ENCODE measurements at places on chromosomes 5 and 9. TPM values are rescaled to one million over a fixed set of nuclear protein-coding genes. Genes with fewer than 3 reads are reported as not detected.

DNA sequence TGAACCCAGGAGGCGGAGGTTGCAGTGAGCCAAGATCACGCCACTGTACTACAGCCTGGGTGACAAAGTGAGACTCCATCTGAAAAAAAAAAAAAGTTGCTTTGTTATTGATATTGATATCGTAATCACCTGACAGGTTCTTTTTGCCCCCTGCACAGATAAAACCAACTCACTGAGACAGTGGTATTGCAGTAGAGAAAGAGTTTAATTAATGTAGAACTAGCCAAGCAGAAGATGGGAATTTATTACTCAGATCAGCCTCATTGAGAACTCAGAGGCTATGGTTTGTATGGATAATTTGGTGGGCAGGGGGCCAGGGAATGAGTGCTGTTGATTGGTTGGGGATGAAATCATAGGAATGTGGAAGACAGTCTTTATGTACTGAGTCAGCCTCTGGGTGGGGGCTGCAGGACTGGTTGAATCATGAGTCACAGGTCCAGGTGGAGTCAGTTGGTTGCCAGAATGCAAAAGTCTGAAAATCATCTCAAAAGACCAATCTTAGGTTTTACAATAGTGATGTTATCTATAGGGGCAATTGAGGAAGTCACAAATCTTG, 35.8 kb upstream of the MEGF10 start:
- ATAC-seq: no peak

- ATAC-seq: peak; percentile 42
Observed at GRCh38 chr5:160260881-160261815, 31.8 kb downstream of the FABP6 start.

DNA sequence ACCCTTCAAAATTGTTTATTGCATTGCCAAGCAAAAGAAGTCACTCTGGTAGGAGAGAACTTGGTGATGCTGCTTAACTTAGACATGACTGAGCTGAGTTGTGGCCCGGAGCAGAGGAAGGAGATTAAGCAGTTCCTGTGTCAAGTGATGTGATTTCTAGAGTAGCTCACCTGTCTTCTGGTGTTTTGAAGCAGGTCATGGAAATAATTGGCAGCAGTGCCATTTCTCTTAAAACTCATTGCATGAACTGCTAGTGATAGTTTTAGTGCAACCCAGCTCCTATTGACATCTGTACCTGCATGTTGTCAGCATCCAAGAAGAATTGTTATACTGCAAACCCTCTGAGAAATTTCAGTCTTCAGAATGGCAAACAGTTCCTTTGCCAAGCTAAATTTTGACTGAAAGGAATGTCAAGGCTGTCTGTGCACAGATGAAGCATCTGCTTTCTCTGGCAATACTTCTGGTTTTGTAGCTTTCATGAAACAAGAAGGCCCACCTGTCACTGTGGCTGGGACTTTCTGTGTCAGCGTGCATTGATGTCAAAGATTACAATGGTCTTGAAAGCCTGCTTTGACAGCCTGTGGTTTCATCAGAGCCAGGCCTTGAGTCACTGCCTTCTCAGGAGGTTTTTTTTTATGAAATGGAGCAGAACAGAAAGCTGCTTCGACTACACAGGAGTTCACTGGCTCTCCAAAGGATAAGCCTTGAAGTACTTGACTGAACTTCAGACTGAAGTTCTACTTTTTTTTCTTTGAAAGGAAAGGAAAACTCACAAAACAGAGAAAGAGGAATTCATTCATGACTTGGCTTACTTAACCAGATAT, 90.6 kb downstream of the RALGPS1 start:
- ATAC-seq: peak; percentile 39

GRCh38 chr5:72074251-72074650, 33.0 kb upstream of the MAP1B start:
- ATAC-seq: no peak

- no peak for ATAC-seq
Observed at GRCh38 chr5:99037668-99038067, 108.9 kb upstream of the CHD1 start.

GRCh38 chr5:14400085-14400484, 181.5 kb upstream of the OTULINL start:
- peak; percentile 31 for ATAC-seq

GRCh38 chr5:150057052-150057451, 29.3 kb downstream of the CSF1R start:
- ATAC-seq: no peak

DNA sequence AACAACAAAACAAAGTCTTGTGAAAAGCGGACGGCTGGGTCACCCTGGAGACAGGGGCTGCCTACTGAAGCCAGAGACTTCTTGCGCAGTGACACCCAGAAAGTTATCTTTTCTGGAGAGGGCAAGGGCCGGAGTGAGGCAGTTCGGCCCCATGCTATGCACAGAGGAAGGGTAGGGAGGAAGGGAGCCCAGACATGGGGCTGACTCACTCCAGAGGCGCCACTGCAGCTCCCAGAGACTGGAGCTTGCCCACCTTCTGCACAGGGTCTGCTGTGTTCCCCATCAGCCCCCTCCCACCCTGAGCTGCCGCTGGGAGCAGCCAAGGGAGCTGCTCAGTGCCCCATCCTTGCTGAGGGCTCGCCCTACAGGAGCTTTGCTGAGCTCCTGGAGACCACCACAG, 13.3 kb downstream of the SLC6A3 start:
- no peak for ATAC-seq

DNA sequence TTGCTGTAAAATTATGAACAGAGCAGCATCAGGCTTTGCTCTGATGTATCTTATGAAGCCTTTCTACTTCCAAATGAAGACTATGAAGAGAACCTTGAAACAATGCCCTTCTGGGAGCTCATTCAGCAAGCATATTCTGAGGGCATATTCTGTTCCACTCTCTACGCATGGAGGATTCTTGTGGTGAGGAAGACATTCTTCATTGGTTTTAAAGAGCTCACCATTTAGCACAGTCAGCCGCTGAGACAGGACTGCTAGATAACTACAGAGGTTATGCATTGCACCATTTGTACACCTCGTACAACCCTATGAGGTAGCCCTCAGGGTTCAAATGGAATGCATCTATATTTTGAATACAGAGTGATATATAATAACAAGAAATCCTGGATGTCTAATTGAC, 61.0 kb downstream of the INVS start:
- no peak for ATAC-seq

GRCh38 chr5:103840600-103840999, 278.0 kb upstream of the NUDT12 start:
- no peak for ATAC-seq

- ATAC-seq: no peak
Observed at GRCh38 chr9:78909566-78909965, 612.6 kb downstream of the PSAT1 start.

- ATAC-seq: no peak
Observed at GRCh38 chr9:133026426-133026825, 4.4 kb upstream of the GTF3C5 start.

DNA sequence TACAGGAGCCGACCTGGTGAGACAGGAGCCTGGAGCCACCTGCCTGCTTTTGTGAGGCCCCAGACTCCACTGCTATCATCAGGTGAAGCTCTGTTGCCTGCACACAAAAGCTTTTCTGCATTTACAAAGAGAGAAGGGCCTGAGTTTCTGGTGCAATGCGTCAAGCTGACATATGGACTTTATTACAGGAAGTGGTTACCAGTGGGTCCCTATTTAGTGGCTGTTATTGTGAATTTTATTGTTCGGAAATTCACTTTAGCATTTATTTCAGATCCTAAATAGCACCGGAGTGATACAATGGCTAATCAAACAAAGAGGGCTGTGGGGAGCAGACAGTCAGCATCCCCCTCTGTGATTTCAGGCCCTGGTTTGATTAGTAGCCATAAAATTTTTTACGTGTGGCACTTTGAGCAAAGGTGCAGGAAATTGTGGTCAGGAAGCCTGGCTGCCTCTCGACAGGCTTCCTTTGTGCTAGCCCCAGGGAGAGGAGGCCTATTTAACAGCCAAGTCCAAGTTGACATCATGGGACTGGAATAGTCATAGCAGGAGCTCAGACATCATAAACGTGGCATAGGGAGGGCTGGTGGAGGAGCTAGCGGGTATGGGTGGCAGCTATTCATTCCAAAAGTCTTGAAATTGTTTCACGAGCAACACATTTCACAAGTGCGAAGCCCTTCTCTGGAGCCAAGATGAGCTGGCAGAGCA, 8.4 kb downstream of the TGFBI start:
- ATAC-seq: peak; percentile 52

DNA sequence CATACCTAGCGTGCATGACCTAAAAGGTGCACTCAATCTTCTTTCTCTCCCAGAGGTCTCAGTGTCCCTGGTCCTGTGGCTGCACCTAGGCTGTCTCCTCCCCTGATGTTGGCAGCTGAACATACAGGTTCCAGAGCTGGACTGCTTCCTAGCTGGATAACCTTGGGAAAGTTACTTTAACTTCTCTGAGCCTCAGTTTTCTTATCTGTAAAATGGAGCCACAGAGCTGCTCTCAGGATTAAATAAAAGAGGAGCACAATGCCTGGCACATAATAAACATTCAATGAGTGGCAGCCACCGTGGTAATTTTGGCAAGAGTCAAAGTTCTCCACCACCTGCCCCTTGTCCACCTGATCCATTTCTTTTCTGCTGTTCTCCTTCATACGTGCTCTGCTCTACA, 14.0 kb downstream of the MORN5 start:
- no peak for ATAC-seq

DNA sequence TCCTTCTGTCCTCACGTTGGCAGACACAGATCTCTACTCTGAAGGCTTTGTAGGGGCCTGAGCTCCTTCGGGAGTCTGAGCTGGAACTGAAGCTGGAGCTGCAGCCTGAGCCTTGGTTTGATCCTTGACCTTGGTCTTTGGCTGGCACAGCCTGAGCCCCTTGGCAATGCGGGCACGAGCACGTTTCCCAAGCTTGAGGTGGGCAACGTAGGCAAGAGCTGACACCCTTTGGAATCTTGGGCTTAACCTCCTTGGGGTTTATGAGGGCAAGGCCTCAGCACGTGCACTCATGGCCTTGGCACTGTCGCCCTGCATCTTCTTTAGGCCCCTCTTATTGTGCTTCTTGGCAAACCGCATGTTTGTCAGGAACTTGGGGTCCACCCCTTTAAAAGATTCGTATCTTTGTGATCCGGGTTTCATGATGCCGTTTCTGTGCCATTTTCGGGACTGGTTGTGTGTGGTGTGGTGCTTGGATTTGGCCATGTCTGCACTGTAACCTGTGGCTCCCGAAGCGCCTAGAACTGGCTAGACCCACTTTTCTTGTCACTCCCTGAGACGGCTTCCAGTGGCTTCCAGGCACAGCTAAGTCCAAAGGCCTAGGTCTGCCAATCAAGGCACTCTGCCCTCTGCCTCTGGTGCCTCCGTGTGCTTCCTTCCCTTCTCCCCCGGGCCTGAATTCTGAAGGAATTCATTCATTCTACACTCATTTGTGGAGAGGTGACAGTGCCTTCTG, 1.4 kb downstream of the SUSD1 start:
- ATAC-seq: no peak

GRCh38 chr5:170536525-170536924, 32.7 kb downstream of the KCNIP1 start:
- ATAC-seq: no peak

GRCh38 chr5:180291234-180291940, 496 bp downstream of the MAPK9 start:
- peak; percentile 64 for ATAC-seq

DNA sequence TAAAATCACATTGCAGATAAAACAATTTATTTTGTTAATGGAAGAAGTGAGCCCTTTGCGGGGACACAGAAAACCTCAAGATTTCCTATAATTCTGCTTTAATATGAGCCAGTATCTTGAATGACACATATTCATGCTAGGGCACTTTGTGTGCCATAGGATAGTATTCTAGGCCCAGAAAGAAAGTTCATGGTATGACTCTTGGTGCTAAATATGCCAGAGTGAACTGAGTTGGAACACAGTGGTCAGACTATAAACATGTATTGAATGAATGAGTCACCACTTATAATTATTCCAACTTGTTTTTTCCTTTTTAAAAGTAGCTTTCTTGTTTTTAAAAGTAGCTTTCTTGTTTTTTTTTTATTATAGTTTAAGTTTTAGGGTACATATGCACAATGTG, 46.0 kb downstream of the ADAMTS19 start:
- ATAC-seq: no peak

DNA sequence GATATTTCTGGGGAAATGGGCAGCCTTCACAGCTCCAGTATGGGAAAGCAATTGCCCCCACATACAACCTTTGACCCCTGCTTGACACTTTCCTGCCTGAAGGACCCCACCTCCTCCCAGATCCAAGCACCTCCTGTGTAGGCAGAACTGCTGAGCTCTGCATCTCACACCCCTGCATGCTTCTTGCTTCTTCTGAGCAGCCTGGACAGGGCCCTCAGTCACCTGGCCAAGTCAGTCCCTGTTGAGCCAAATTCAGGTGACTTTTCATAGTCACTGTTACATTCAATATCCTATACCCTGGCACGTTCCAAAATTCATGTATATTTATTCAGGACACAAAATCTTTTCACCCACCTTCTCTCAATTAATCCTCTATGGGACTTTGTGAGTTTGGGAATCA, 30.4 kb upstream of the CTSL start:
- no peak for ATAC-seq

- ATAC-seq: peak; percentile 87
Observed at GRCh38 chr9:108565651-108566378, 290.0 kb downstream of the ACTL7B start.

DNA sequence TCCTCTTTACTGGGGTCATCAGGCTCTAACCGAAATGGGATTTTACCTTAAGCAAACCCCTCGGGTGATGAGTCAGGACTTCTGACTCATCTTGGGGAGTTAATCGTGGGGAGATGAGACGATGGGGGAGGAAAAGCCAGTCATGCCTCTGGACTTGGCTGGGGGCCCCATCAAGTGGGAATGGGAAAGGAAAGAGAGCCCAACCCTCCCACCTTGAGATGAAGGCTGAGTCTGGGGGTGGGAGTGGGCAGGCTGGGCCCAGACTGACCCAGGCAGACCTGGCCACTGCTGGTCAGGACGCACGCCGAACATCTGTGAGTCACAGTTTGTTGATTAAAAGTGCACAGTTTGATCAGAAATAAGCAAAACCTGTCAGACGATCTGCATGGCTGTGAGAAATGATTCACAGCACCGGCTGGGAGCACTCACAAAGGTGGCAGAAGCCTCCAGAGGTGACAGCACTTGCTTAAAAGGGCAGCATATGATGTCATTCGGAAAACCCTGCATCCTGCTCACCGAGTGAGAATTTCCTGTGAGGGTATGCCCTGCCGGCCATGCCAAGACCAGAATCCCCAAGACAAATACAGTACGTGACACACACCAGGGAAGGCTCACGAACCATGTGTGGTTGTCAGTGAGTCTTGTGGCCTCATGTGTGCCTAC, 50.0 kb upstream of the SLC25A51 start:
- ATAC-seq: peak; percentile 67

- no peak for ATAC-seq
Observed at GRCh38 chr5:1077026-1077425, 34.8 kb downstream of the SLC12A7 start.

GRCh38 chr9:82606492-82607382, 456.2 kb downstream of the RASEF start:
- ATAC-seq: no peak

GRCh38 chr5:173733831-173734501, 117.5 kb upstream of the BOD1 start:
- no peak for ATAC-seq

The TLX3 gene
- total RNA-seq: not detected

The SHISAL2B gene
- total RNA-seq: not detected

The CDC20B gene
- not detected for total RNA-seq

The PTAR1 gene
- total RNA-seq: 55.0 TPM

The NOXA1 gene
- 1.1 TPM for total RNA-seq

The GLRA1 gene
- not detected for total RNA-seq

The TAS2R1 gene
- total RNA-seq: not detected

The GMCL2 gene
- total RNA-seq: not detected

The PPP6C gene
- total RNA-seq: 28.5 TPM

The SARDH gene
- total RNA-seq: not detected

The MXD3 gene
- 10.9 TPM for total RNA-seq

The C9 gene
- total RNA-seq: not detected

The IL5 gene
- total RNA-seq: not detected

The CNTRL gene
- 7.3 TPM for total RNA-seq

The SIT1 gene
- total RNA-seq: 1.6 TPM

The RPP25L gene
- total RNA-seq: 29.4 TPM
